Mesendoderm (in vitro differentiated cells): ENCODE measurements at places on chromosomes 2 and 18.

DNA sequence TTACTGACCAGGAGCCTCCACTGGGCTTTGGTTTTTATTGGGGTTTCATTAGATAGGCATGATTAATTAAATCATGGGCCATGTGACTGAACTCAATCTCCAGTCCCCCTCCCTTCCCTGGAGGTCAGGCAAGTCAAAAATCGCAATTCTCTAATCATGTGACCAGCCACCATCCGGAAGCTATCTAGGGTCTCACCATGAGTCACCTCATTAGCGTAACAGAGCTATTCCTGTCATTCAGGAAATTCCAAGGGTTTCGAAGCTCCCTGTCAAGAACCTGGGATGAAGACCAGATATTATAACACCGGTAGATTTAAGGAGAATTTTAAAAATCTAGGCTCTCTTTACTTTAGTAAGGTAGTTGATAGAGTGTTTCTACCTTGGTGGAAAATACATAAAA, 180.3 kb upstream of the TCF4 start:
- peak; percentile 97 for DNase-seq

DNA sequence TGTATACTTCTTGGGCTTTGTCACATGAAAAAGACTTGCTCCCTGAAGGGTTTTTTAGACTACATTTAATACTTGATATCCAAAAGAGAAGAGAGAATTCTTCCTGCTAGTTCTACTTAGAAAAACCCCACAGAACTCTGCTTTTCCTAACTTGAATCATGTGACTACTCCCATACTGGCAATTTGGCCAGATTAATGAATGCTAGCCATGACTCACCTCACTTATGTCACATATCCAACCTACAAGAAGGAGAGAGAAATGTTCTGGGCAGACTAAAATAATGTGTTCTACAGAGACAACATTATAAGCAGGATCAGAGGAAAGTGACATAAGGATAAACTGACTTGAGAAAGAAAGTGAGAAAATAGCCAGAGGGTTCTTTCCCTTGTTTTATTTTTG, 249.3 kb upstream of the GULP1 start:
- peak; percentile 40 for DNase-seq

DNA sequence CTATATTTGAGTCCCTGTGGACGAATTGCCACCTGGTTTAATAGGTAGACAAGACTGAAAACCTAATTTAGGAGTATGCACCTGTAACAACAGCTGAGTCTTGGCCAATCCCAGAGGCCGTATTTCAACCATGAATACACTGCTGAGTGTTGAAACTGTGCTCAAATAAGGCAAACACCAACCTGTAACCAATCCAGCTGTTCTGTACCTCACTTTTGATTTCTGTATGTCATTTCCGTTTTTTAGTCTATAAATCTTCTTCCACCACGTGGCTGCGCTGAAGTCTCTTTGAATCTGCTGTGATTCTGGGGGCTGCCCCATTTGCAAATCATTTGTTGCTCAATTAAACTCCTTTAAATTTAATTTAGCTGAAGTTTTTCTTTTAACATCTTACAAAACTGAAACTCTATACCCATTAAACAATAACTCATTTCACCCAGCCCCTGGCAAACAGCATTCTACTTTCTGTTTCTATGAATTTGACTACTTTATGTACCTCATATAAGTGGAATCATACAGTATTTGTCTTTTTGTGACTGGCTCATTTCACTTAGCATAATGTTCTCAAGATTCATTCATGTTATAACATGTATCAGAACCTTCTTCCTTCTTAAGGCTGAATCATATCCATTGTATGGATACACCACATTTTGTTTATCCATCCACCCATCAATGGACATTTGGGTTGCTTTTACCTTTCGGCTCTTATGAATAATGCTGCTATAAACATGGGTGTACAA, 7.5 kb upstream of the YPEL5 start:
- no peak for DNase-seq

GRCh38 chr2:197369228-197369932, 58.8 kb upstream of the ANKRD44 start:
- DNase-seq = no peak

- no peak for DNase-seq
Observed at GRCh38 chr2:12543978-12544558, 172.7 kb upstream of the TRIB2 start.

- DNase-seq = peak; percentile 58
Observed at GRCh38 chr2:188319838-188320237, 28.2 kb downstream of the GULP1 start.

- DNase-seq = no peak
Observed at GRCh38 chr18:78861706-78862105, 117.9 kb upstream of the SALL3 start.

DNA sequence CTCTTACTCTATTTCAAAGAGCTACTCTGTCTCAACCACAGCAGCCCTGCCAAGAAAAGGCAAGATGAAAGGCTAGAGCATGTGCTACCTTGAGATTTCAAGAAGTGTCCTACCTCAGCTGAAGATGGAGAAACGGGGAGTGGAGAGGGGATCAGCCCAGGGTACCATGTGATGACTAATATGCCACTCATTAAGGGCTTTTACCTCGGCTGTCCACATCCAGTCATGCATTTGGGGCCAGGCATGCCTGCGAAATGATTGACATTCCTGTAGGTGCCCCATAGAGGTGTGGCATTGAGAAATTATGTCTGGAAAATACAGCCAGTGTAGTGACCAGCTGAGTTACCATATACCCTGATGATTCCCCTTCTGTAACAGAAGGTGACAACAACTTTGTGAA, 96.1 kb downstream of the NRP2 start:
- DNase-seq = no peak

DNA sequence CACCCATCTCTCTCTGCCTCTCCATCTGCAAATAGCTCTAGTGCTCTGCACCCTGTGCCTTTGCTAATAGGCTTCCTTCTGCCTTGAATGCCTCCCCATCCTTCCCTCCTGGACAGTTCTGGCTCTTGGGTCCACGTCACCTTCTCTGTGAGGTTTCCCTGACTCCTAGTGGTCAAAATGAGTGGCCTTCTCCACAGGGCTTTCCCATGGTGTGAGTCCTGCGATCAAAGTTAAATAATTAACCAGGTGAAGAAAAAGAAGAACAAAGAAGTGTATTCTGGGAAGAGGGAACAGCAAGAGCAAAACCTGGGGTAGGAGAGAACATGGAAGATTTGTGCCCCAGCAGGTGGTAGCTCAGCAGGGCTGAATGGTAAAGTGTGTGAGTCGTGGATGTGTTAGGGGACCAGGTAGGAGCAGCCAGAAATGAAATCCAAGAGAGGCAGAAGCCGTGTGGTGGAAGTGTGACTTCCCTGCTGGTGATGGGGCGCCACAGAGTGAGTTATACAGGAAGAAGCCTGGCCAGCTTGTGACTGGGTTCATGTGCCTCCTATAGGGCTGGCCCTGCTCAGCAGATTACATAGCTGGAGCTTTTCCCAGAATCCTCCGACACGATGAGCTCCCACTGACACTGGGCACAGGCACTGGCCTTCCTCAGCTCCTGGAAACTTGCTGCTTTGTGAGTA, 93.8 kb upstream of the LDAH start:
- peak; percentile 48 for DNase-seq

DNA sequence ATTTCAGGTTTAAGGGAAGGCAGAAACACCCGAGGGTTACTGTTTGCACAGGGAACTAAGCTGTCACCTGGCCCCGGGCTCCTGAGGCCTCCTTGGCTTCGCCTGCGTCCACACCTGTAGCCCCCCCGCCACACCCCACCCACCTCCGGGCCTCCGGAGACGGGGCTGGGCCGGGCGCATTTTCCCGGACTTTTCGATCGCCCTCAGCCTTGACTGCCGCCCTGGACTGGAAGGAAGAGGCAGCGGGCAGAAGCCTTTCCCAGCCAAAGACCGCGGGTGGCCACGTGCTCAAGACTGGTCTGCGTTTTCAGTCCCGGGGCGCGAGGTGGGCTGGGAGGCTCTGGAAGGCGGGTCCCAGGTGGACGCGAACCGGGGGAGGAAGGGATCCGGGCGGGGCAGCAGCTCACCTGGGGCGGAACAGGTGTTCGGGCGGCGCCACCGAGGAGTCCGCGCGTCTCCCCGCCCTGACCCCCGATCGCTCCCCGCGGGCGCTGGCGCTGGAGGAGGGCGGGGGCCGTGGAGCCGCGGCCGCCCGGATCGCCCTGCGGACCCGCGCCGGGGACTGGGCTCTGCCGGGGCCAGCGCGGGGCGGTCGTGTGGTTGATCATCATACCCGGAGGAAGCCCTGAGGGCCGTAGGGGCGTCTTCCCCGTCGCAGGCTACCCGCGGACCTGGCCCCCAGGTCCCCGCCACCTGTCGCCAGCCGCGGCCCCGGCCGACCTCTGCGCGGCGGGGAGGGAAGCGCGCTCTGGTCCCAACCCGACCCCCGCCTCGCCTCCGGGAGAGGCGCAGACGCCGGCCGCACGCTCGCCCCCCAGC, 3.2 kb downstream of the ID2 start:
- DNase-seq = peak; percentile 92

DNA sequence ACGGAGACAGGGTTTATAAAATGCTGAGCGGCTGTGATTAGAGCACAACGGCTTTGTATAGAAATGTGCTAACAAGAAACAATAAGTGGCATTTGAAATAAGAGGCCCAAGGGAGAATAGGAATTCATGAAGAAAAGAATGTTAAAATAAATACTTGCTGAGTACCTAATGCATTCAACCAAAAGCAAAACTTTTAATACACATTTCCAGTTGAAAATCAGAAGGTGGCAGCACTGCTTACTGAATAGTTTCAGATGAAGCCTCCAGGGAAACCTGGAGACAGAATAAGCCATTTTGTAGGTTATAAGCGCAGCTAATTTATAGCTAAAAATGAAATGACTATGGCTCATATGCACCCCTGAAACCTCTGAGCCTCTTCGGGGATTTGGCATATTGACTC, 286.6 kb downstream of the DPP10 start:
- DNase-seq = peak; percentile 26

DNA sequence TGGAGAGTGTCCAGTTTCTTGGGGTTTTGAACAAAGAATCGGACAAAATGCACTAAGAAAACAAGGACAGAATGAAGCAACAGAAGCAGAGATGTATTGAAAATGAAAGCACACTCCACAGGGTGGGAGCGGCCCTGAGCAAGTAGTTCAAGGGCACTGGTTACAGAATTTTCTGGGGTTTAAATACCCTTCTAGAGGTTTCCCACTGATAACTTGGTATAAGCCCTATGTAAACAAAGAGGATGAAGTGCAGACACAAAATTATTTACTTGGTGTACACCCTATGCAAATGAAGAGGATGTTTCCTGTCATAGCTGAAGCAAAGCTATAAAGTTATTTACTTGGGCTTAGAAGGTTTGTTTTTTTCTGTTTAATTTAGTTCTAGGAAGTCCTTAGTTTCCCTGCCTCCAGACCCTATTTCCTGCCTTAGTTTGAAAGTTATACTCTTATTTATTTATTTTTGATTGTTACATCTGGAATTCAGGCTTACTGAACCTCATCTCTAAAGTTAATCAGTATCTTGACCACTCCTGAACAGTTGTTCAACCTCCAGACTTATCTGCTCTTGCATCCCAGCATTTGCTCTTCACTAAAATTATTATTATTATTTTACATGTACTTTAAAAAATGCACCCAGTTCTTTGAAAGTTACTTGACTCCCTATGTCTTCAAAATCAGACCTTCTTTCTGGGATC, 193.5 kb downstream of the SPP2 start:
- DNase-seq = no peak

GRCh38 chr2:42769583-42770287, 5.8 kb upstream of the OXER1 start:
- DNase-seq = no peak

- no peak for DNase-seq
Observed at GRCh38 chr2:106523976-106524665, 37.0 kb downstream of the CD8B2 start.

- no peak for DNase-seq
Observed at GRCh38 chr18:49980896-49981295, 167.6 kb upstream of the ACAA2 start.

DNA sequence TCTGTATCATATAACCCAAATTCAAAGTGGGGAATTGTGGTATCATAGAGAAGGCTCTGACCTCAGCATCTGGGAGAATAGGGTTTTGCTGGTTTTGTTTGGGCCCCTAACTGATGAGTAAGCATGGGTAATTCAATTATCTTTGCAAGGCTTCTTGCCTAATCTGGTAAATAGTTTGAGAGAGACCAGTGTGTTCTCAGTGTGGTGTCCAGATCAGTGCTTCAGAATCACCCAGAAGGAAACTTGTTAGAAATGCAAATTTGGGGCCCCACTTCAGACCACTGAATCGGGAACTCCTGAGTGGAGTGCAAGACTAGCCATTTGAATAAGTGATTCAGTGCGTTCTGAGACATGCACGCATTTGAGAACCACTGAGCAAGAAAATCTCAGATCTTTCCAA, 282.7 kb downstream of the EPHA4 start:
- DNase-seq = peak; percentile 72

- no peak for DNase-seq
Observed at GRCh38 chr2:189559579-189560272, 20.9 kb downstream of the SLC40A1 start.

DNA sequence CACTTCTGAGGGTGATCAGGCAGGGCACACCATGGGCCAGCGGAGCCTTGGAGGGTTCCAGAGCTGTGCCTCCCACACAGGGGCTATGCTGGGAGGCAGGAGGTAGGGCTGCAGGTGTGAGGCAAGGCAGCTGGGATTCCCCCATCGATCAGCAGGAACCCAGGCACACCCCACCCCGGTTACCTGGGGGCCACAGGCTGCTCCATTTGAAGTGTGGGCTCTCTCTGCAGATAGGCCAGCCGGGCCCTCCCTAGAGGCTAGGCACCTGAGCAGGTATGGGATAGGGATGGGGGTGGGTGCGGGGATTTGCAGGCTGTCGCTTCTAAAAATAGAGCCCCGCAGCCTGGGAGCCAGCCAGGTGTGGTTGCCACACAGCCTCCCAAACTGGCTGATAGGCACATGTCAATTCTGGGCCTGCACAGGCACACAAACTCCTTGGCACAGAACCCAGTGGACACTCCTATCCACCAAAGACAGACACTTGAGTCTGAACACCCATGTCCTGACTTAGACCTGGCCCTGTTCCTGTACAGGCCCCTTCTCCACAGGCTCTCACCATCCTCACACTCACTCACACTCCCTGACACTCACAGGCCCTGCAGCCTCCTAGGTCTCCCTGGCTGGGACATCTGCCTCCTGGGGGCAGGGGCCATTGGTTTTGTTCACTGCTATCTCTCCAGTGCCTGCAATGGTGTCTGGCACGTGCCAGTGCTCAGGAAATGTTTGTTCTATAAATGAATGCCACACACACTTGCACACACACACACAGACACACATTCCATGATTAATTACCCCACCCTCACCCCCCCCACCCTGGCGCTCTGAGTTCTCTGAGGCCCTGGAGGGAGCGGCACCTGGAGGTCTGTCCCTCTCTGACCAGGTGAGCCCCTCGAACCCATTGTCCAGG, 73.4 kb downstream of the ZFP36L2 start:
- DNase-seq = no peak

DNA sequence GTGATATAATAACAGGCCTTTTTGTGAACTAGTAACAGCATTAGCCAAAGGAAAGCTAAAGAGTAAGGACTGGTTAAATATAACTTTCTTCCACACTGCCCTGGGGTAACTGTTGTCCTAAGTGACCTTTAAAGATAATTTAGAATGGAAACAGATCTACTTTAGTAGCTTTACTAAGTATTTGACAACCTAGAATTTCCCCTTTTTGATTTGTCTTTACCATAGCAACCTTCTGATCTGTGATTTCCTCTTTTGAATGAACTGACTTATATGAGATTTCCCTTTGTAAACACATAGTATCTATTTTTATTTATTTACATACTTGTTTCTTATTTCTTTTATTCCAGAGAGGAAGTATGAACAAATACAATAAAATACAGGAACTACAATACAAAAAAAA, 10.5 kb upstream of the KLF7 start:
- no peak for DNase-seq

- no peak for DNase-seq
Observed at GRCh38 chr2:202269585-202269984, 4.0 kb downstream of the NOP58 start.

- DNase-seq = peak; percentile 40
Observed at GRCh38 chr2:225670111-225670974, 270.8 kb downstream of the NYAP2 start.
